ENCODE measurements at places on chromosomes 13 and 19.
A peak's percentile ranks its signal among the peaks of the same experiment; 100 is the strongest.

DNA sequence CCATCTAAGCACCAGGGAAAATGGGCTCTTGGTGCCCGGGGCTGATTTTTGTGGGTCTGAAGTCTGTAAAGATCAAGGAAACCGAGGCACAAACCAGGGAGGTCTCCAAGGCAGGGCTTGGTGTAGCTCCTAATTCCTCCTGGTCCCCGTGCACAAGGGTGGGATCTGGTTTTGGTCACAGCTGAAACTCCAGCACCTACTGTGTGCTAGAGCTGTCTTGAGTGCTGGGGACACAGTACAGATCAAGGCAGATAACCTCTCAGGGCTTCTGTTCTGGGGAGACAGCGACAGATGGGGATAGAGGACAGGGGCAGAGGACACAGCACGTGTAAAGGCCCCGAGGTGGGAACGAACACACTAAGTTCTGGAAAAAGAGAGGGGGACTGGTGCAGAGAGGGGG lies 37.4 kb downstream of the PTPRS start:
- DNase-seq, result no peak

DNA sequence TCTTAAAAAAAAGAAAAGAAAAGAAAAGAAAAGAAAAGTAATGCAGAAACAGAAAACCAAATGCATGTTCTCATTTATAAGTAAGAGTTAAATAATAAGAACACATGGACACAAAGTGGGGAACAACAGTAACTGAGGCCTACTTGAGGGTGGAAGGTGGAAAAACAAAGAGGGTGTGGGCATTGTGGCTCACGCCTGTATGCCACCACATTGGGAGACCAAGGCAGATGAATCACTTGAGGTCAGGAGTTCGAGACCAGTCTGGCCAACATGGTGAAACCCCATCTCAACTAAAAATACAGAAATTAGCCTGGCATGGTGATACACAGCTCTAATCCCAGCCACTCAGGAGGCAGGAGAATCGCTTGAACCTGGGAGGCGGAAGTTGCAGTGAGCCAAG lies 8.1 kb downstream of the ZNF708 start:
- DNase-seq, result no peak

DNA sequence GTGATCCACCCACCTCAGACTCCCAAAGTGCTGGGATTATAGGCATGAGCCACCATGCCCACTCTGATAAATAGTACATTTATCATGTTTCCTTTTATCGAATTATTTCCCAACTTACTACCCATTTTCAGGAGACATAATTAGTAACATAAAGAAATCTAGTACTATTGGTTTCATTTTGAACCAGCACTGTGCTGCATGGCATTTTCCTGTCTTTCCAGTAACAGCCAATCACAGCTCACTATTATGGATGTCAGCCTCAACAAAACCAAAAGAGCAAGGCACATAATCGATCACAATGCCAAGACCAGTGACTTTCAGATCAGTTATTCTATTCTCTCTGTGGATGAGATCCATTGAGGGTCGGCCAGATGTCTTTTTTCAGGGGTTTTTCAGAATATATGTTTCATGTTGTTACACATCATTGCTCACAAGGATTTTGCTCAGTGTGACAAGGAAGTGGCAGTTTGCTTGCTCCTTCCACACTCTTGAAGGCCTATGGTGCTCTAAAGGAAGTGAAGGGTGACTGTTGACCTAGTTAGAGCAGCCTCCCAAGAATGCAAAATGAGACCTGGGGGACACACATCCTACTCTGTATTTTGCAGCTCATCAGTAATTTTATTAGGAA lies 233.4 kb downstream of the KCNRG start:
- DNase-seq, result no peak

GRCh38 chr13:63345835-63346234 lies 1930.2 kb upstream of the PCDH20 start:
- DNase-seq, result no peak

GRCh38 chr19:32824191-32824751 lies 45.3 kb downstream of the SLC7A9 start:
- no peak for DNase-seq

DNA sequence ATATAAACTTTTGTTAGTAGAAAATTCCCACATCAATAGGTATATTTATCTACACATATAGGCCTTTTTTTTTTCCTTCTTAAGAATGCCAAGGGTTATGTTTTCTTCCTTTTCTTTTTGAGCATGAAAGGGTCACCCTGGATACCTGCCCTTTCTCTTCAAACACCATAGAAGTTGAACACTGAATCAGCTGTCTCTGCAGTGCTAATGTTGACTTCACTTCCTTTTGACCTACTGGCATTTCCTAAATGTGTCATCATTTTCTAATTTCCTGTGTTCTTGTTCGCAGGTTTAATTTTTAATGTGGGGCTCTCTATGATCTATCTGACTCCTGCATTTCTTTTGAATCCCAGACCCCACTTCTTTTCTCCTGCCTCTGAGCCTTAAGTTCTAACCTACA lies 532.0 kb downstream of the GPC6 start:
- no peak for DNase-seq

- no peak for DNase-seq
These were observed 260.8 kb downstream of the EFNB2 start for GRCh38 chr13:106274551-106275203.

GRCh38 chr13:74466020-74466419 lies 331.8 kb upstream of the KLF12 start:
- no peak for DNase-seq

- no peak for DNase-seq
These were observed 210.6 kb upstream of the NBEA start for GRCh38 chr13:34731486-34731885.

GRCh38 chr13:50267917-50268316 lies 252.7 kb downstream of the KCNRG start:
- no peak for DNase-seq

GRCh38 chr19:19704836-19705235 lies 28.1 kb downstream of the ZNF14 start:
- DNase-seq, result no peak

GRCh38 chr19:48686088-48686487 lies 9.7 kb upstream of the FUT2 start:
- DNase-seq, result no peak

DNA sequence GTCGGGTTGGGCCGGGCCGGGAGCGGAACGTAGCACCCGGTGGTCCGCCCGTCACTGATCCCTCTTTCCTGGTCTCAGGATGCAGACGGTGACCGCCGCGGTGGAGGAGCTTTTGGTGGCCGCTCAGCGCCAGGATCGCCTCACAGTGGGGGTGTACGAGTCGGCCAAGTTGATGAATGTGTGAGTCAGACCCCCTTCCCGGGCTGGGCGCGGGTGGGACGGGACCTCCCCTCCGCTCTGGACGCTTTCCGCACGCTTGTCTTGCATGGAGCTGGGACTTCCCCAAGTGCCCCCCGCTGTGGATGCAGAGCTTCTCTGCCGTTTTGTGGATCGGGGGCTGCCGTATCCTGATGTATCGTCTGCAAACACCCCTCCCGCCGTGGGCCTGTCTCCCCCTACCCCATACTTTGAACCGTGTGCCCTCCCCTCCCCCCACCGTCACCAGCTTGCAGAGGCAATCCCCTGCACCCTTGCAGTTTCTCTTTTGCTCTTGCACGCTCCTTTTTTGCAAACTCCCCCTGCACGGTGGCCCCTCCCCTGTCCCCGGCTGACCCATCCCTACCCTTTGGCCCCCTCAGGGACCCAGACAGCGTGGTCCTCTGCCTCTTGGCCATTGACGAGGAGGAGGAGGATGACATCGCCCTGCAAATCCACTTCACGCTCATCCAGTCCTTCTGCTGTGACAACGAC lies 669 bp downstream of the GADD45B start:
- DNase-seq, result peak; percentile 84

GRCh38 chr19:10113964-10114650 lies 2.6 kb downstream of the P2RY11 start:
- DNase-seq, result no peak

DNA sequence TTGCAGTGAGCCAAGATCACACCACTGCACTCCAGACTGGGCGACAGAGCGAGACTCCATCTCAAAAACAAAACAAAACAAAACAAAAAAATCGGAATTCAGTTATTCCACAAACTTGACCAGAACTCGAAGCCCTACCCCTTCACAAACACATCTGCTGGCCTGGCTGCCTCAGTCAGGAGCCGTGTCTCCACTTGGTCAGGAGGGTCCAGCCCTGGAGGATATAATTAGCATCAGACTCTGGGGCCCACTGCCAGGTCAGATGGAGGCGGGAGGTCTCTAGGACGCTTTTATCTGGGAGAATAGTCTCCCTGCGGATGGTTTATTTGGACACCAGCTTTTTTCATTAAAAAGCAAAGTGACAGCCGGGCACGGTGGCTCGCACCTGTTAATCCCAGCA lies 8.0 kb downstream of the ELL start:
- DNase-seq, result no peak

DNA sequence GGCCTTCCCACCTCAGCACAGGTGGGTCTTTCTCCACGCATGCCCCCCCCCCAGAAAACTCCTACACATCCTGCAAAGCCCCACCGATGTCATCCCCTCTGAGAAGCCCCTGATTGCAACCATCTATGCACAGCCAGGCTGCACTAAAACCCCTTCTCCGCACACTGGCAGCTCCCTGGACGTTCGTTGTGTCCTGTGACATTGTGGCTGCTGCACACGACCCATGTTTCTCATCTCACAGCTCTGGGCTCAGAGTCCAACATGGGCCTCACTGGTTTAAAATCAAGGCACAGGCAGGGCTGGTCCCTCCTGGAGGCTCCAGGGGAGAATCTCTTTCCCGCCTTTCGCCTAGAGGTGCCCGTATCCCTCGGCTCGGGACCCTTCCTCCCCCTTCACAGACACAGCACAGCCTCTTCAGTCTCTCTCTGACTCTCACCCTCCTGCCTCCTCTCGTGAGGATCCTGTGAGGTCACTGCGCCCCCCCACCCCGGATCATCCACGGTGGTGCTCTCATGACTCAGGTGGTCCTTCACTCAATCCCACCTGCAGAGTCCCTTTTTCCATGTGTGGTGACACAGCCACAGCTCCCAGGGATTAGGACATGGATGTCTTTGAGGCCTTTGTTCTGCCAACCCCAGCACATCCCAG lies 71.2 kb downstream of the GADD45B start:
- no peak for DNase-seq

DNA sequence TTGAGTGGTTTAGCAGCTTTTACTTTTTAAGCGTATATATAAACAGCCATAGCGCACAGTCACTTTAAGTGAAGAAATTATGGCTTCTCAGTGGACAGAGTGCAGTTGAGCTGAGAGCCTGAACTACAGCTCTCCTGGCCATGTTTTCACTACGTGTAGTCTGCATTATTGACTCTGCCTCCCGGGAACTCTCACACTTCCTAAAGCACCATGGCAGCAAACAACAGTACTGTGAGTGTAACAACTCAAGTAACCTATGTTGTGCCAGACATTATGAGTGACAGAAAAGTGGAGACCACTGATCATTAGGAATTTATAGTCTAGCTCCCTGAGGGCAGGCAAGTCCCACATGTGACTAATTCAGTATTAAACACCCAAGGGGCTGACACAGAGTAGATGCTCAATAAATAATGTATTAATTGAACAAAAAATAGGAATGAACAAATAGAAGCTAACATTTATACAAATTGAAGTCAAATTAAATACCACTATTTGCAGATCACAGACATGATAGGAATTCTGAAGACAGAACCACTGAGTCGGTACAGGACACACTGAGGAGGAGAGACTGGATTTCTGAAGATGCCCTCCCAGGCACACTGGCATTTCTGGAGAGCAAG lies 19.7 kb downstream of the EFNB2 start:
- no peak for DNase-seq

DNA sequence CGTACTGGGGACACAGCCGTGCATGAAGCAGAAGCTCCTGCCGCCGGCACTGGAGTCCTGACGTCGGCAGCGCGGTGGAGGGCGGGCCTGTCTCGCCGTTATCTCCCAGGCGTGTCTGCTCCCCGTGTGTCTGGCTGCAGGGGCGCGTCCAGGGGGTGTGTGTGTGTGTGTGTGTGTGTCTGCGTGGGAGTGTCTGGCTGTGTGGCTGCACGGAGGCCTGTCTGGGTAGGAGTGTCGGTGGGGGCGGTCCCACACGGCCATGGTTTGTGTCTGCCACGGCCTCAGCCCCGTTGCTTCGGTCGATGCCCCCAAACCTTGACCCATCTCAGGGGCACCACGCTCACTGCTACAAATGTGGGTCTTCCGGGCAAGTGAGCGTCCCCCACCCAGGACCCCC lies 18.3 kb downstream of the ARID3A start:
- DNase-seq, result no peak

DNA sequence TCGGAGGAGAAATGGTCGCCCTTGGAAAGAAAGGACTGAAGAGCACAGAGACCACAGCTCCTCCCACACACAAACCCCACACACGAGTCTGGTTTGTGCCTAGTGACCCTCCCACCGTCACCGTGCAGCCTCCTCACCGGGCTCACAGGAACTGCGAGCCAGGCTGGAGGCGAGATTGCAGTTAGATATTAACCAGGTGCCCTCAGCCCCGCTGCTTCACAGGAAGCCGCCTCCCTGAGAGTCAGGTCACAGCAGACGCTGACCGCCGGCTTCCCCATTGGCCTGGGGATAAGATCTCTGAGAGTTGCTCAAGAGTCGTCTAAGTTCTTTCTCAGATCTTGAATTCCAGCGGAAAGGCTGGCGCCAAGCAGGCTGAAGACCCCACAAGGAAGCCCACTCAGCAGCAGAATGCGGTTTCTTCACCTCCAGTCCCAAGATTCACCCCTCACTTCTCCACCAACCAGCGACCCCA lies 870 bp downstream of the ZNF44 start:
- peak; percentile 53 for DNase-seq

- peak; percentile 40 for DNase-seq
These were observed 1.1 kb downstream of the TSSK6 start for GRCh38 chr19:19514215-19514657.

DNA sequence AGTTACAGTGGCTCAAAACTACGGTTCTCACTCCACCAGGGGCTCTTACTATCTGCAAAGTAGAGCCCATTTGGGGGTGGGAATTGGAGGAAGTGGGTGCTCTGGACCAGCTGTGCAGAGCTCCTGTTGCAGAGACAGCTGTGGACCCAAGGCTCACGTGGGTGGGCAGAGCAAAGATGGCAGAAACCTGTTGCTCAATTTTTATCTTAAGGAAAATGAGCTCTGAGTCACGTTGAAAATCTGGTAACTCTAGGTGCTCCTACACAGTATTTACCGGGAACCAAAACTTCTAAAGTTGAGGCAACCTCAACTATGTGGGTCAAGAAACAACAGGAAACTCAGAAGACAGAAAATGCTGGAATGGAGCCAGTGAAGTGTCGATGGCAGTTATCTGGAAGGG lies 30.2 kb upstream of the SLC15A1 start:
- DNase-seq, result no peak

DNA sequence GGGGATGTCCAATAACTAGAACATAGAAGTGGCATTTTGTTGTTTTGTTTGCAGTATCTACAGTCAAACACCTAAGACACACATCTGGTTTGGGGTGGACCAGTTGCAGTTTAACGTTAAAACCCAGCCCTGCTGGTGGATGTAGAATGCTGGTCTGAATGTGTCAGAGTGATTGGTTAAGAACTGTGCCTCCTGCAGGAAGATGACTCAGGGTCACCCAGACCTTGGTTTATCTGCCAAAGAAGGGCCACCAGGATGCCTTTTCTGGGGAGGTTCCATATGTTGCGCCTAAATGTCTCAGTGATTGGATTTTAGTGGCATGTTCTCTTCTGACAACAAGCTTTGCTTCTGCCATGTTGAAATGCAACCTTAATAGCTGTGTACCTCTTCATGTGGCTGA lies 23.1 kb downstream of the ZNF536 start:
- DNase-seq, result no peak

GRCh38 chr13:113897966-113898365 lies 34.1 kb upstream of the GAS6 start:
- DNase-seq, result no peak

- DNase-seq, result no peak
These were observed 137.6 kb downstream of the GPC6 start for GRCh38 chr13:93364166-93364565.
